OCI-LY7 (cell line): ENCODE measurements at places on chromosomes 2 and 18. TPM values are rescaled to one million over a fixed set of nuclear protein-coding genes. Genes with fewer than 3 reads are reported as not detected.

The GPR55 gene
- not detected in 2 replicates for total RNA-seq

The ZDBF2 gene
- 37.0 and 44.3 TPM in 2 replicates for total RNA-seq

The IL18RAP gene
- total RNA-seq = not detected in 2 replicates

The STARD6 gene
- not detected in 2 replicates for total RNA-seq

The SERPINB10 gene
- not detected in 2 replicates for total RNA-seq

The MC2R gene
- not detected in 2 replicates for total RNA-seq

The ASXL3 gene
- total RNA-seq = 2.6 and 3.9 TPM in 2 replicates

DNA sequence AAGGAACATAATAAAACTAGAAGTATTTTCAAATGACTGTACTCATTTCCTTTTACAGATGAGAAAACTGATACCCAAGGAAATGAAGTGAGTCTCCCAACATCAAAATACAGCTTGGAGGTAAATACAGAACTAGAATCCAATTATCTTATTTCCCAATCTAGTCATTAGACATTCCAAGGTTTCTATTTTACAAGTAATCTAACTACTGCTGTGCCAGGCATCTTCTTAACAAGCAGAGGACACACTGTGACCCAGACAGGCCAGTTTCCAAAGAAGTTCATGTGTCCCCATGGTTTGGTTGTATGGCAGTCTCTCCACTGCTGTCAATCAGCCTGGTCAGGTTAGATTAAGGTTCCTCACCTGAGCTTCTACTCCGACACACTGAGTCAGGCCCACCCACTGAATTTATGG lies 143.5 kb downstream of the THADA start:
- no peak for DNase-seq

DNA sequence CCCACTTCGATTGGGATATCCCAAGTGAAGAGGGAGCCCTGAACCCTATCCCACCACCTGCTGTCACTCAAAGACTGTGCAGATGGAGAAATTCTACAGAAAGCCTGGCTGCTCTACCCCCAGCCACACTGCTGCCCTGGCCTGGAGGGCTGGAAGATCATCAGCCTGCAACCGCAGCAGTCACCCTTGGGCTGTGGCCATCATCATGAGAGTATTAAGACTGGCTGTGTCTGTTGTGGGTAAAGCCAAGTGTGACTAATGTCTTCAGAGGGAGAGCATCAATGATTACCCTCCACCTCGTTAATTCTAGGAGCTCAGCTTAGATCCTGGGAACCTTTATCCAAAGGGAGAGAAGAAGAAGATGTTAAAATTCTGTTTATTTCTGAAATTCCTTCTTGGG lies 221.5 kb downstream of the TFCP2L1 start:
- no peak for DNase-seq

GRCh38 chr2:240579771-240580614 lies 6.5 kb upstream of the CAPN10 start:
- peak; percentile 76 for DNase-seq

DNA sequence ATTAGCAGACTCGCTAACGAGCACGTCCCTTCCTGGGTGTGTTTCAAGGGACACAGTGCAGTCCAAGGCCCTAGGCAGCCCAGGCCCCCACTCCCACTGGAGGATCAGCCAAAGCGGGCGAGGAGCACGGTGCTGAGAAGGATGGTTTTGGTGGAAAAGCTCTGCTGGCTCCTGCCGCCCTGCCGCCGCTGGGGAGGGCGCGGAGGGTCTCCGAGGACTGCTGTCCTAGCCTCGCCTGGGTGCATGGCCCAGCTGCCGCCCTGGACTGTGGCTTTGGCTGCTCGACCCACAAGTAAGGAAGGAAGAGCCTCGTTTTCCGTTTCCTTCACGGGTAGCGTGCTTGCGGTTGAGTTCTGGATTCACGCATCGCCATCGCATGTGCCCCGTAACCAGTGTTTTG lies 79.9 kb downstream of the MTCL1 start:
- DNase-seq = no peak

GRCh38 chr2:165055082-165055851 lies 99.9 kb upstream of the SLC38A11 start:
- DNase-seq = no peak
